ENCODE measurements at places on chromosomes 11 and 22.

GRCh38 chr22:50071432-50072166 lies 13.5 kb upstream of the TTLL8 start:
- no peak for DNase-seq

GRCh38 chr22:19231986-19232385 lies 53.5 kb upstream of the SLC25A1 start:
- DNase-seq = no peak

GRCh38 chr11:109209572-109209971 lies 212.4 kb upstream of the C11orf87 start:
- no peak for DNase-seq

DNA sequence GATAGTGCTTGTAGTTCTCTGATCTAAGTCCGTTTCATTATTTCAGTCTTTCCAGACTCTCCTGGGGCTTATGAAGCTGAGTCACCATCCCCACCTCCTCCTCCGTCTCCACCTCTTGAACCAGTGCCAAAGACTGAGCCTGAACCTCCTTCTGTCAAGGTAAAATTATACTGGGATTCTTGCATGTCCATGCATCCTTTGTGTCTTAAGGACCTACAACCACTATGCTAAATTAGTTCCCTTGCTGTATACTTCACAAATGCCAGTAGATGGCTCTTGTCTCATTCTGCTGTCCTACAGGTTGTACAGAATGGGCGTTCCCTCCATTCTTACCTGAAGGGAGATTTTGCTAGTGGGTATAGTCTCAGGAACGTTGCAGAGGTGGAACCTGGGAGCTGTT lies 42.2 kb downstream of the POLD3 start:
- DNase-seq = peak; percentile 62

DNA sequence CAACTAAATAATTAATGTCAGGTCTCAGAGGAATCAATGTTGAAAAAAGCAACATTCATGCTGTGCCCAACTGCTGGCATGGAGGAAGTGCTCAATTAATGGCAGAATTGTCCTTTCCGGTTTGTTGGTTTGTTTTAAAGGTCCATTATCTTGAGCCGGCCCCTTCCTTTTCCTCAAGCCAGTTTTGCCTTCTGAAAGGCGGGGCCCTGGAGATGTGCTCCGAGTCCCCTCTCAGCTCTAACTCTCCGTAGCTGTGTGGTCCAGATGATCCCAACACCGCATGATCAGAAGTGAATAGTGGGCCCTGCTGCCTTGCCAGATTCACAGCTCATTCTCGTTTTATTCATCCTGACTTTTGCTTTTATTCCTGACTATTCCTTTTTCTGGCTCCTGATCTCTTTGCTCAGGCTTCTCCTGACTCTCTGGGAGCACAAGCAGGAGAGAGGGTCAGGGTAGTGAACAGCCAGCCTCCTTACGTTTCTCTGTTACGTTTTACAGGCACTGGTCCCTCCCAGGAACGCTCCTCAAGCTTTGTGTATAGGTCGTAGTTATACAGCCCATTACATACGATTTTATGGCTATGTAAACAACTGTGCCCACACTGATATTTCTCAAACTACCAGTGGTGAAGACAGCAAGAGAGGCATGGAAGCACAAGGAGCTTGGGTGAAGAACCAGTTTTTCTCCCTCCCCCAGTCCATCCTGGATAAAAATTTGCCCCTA lies 265.9 kb downstream of the LARGE1 start:
- DNase-seq = no peak

DNA sequence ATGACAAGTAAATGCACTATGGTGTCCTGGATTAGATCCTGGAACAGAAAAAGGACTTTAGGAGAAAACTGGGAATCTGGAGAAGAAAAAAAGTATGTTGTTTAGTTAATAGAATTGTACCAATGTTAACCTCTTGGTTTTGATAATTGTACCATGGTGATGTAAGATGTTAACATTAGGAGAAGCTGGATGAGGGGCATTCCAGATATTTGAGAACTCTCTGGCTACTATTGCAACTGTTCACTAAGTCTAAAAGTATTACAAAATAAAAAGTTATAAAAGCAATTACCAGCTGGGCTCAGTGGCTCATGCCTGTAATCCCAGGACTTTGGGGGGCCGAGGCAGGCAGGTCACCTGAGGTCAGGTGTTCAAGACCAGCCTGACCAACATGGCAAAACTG lies 66.5 kb downstream of the EXT2 start:
- no peak for DNase-seq

GRCh38 chr11:83493034-83493433 lies 206.9 kb upstream of the CCDC90B start:
- no peak for DNase-seq

Measured in kidney glomerular epithelial cell (primary cell).